Esophagus squamous epithelium (tissue), 5 donors: ENCODE measurements at places on chromosomes 2 and 18.

GRCh38 chr2:59733970-59734369 is 819.5 kb downstream of the BCL11A start:
- DNase-seq: no peak

DNA sequence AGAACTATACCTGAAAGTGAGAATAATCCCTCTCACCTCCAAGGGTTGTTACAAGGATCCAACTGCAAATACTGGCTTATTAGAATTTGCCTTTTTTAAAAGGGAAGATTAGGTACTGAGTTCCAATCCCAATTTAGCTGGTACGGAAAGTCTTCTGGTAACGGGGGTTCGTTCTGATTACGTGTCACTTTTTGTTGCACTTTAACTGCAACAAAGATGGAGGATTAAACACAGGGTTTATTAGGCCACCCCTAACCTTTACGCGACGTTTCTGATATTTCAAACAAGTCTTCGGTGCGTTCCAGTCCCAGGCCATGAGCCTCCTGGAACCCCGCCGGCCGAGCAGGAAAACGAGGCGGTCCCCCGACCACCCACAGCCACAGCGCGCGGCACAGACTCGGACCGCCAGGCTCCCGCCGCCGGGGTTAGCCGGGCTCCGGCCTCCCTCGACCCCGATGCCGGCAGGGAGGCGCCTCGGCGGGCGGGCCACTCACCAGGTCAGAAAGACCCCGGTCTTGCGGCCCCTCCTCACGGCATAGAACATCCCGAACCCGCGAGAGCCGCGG is 411 bp downstream of the RNASEH1 start:
- no peak for DNase-seq

- DNase-seq: no peak
Observed at GRCh38 chr2:220937245-220937644, 634.9 kb downstream of the EPHA4 start.

DNA sequence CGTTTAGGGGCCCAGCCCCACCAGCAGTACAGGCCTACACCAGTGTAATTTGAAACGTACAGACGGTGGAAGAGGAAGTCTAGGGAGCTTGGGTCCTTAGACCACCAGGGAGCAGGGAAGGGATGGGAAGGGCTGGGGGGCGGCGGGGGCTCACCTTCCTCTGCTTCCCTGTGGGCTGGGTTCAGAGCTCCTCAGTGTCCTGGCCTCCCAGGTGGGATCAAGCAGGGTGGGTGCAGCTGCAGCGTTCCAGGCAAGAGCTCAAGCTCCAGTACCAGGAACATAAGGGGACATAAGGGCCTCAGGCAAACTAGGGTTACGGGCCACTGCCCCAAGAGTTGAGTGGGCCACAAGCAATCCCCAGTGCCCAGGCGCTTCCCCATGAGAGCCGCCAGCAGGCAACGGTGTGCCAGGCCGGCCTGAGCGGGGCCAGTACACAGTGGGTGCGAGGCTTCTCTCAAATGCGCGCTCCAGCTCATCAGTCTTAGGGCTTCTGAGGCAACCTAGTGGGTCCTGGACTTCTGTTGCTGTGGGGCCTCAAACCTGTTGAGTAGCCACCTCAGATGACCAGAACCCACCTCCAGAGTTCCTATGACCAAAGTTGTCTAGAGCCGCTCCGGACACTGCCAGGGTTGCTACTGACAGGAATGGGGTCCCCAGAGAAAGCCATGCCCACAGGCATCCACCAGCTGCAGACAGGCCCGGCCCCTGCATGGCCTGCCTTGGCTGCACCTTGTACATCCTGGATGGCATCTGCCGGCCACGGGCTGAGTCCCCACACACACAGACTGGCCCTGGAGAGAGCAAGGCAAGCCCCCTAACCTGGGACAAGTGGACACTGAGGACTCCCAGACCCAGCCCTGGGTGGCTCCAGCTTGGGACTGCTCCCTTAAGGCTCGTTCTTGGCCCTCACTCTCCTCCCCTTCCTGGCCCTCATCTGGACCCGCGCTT is 5.2 kb downstream of the ANKRD23 start:
- no peak for DNase-seq

- DNase-seq: no peak
Observed at GRCh38 chr18:13477147-13477683, 249.1 kb downstream of the FAM210A start.

DNA sequence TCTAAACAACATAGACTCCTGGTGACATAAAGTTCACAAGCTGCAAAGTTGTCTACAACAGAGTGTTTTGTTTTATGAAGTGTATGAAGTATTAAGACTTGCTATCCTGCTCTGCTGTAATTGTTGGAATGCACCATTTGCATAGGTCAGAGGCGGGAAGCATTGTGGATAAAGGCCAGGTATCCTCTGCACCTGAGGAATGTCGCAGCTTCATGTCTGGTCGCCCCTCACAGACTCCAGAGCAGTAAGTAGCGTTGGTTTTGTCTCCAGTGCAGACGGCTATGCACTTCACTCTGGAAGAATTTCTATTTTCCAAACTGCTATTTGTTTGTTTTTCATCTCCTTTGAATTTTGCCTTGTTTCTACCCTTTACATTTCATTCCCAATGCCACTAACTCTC is 63.1 kb downstream of the UNC80 start:
- no peak for DNase-seq

DNA sequence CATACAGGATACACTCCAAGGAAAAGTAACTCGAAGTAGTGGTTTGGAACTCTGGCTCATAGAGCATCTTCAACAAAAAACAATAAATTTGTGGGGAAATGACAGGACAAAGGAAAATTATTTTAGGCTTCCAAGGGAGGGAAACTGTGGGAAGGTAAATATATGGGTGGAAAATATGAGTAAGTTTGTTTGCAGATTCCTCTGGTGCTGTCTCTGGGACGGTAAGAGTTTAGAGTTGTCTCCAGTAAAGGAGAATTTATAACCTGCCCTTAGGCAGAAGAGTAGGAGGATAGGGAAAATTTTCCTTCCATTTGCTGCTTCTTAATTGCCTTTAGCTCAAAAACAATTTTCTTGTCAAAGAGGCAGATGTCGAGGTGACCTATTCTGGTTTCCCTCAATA is 19.3 kb downstream of the HNMT start:
- DNase-seq: no peak

GRCh38 chr2:48249025-48249424 is 280.9 kb upstream of the STON1 start:
- DNase-seq: no peak

GRCh38 chr2:211845338-211846035 is 693.1 kb downstream of the ERBB4 start:
- no peak for DNase-seq

GRCh38 chr2:118814368-118814767 is 33.1 kb downstream of the EN1 start:
- DNase-seq: no peak
